ENCODE measurements at places on chromosomes 13 and 19. TPM values are rescaled to one million over a fixed set of nuclear protein-coding genes. Genes with fewer than 3 reads are reported as not detected.

AP1M2 gene
- not detected for total RNA-seq

NTN5 gene
- 0.50 TPM for total RNA-seq

DNA sequence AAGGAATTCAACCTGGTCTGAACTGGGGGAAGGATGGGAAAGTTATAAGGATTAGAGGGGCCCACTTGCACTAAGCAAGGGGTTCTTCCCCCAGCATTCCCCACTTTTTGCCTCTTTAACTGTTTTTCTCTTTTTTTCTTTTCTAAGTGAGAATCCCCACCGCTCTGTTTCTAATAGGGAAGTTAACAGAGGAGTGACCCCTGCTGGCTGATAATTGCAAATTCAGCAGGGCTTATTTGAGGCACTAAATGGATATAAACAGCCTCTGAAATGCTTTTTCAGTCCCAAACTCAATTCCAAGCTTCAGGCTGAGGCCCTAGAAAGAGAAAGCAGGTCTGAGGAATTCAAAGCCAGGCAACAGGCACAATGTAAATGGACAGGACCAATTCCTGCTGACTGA lies 38.2 kb upstream of the CEACAM21 start:
- no peak overlapping the region for H3K27ac ChIP-seq
- H3K4me1 ChIP-seq: peaks cover 6% of the 10 kb centered on the region
- H3K27me3 ChIP-seq: peaks cover 43% of the 10 kb centered on the region
- no peak overlapping the region for H3K4me3 ChIP-seq
- no peaks in the 10 kb centered on the region for H3K36me3 ChIP-seq
- DNase-seq: no peak

DNA sequence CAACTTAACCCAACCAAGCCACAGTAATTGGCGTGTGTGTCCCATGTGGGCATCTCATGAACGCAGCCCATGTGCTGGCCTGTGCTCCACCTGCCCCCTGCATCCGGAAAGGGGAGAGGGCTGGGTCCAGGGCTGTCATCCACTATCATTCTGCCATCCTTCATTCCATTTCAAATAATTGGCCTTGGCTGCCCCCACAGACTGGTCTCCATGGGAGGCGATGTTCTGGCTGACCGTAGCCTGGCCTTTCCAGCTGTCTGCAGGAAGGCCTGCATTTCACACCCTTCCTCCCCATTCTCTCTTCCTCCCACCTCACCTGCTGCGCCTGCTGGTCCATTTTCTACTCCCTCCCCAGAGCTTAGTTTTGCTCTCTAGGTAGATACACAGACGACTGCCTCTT lies 442.8 kb downstream of the COG6 start:
- no peaks in the 10 kb centered on the region for H3K27me3 ChIP-seq
- DNase-seq: no peak
- H3K4me1 ChIP-seq: peaks cover 8% of the 10 kb centered on the region

GRCh38 chr13:94390881-94391280 lies 88.6 kb downstream of the DCT start:
- peaks cover 6% of the 10 kb centered on the region for H3K4me1 ChIP-seq
- DNase-seq: no peak
- H3K4me3 ChIP-seq: no peak overlapping the region
- H3K27me3 ChIP-seq: no peaks in the 10 kb centered on the region
- no peaks in the 10 kb centered on the region for H3K36me3 ChIP-seq

DNA sequence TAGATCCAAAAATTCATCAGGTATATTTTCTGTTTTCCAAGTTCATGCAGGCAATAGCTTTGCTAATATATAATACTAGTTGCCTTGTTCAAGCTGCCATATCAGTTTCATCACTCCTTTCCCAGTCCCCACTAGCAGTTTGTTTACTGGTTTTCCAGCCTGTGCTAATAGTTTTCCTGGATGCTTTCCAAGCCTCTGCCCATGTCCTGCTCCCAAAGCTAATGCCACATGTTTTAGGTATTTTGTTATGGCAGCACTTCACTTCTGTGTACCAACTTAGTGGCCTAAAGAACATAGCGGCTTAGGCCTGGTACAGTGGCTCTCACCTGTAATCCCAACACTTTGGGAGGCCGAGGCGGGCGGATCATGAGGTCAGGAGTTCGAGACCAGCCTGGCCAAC lies 28.1 kb upstream of the ZNF527 start:
- DNase-seq: no peak
- H3K4me1 ChIP-seq: no peaks in the 10 kb centered on the region
- no peak overlapping the region for H3K4me3 ChIP-seq
- no peak overlapping the region for H3K27ac ChIP-seq
- peaks cover 34% of the 10 kb centered on the region for H3K36me3 ChIP-seq
- no peaks in the 10 kb centered on the region for H3K27me3 ChIP-seq

GRCh38 chr13:97953376-97953970 lies at the start of gene IPO5:
IPO5 (plus strand) TSS chr13:97953675; CDS start chr13:97976697, 23,022 bp downstream.
- H3K4me3 ChIP-seq: no peak within 1 kb of the TSS
- no peaks in the 10 kb centered on the region for H3K4me1 ChIP-seq
- H3K27me3 ChIP-seq: no peaks in the 10 kb centered on the region
- H3K27ac ChIP-seq: no peak within 1 kb of the TSS

GRCh38 chr13:50116430-50116973 lies 101.3 kb downstream of the KCNRG start:
- no peak overlapping the region for H3K4me3 ChIP-seq
- peaks cover 5% of the 10 kb centered on the region for H3K27me3 ChIP-seq
- H3K27ac ChIP-seq: no peak overlapping the region
- H3K4me1 ChIP-seq: no peaks in the 10 kb centered on the region
- H3K36me3 ChIP-seq: no peaks in the 10 kb centered on the region

DNA sequence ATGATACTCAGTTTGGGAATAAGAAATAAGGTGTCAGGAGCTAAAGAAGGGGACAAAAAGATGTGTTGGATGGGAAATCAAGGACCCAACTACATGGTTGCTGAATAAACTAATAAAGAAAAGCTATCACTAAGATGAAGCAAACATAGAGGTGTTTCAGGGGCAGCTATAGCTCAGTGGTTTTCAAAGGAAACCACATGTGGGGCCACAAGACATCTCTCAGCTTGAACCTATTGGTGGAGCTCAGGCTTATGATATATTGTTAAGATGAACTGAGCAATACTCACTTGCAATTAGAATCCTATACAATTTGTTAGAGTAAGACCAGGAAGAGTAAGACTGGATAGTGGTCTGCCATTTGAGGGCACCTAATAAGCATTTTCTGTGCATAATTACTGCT lies 45.1 kb upstream of the SPRY2 start:
- H3K4me3 ChIP-seq: no peak overlapping the region
- no peaks in the 10 kb centered on the region for H3K4me1 ChIP-seq
- no peak for DNase-seq
- no peaks in the 10 kb centered on the region for H3K27me3 ChIP-seq
- H3K36me3 ChIP-seq: peaks cover 5% of the 10 kb centered on the region
- no peak overlapping the region for H3K27ac ChIP-seq

DNA sequence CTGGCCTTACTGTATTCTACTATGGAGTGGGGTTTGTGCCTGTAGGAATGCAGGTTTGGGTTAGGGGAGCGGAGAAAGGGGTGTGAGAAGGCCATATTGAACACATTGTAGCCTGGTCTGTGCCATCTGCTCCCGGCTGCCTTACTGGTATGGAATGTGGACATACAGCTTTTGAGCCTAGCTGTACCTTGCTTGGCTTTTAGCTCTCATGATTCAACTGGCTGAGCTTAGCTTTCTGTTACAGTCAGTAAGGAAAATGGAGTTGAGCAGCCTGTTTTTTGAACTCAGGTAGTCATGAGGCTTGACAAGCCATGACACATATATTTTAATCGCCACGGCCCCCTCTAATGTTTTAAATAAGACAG lies 41.6 kb downstream of the ARHGAP35 start:
- no peaks in the 10 kb centered on the region for H3K36me3 ChIP-seq
- H3K4me1 ChIP-seq: peaks cover 51% of the 10 kb centered on the region
- DNase-seq: no peak
- no peak overlapping the region for H3K4me3 ChIP-seq

DNA sequence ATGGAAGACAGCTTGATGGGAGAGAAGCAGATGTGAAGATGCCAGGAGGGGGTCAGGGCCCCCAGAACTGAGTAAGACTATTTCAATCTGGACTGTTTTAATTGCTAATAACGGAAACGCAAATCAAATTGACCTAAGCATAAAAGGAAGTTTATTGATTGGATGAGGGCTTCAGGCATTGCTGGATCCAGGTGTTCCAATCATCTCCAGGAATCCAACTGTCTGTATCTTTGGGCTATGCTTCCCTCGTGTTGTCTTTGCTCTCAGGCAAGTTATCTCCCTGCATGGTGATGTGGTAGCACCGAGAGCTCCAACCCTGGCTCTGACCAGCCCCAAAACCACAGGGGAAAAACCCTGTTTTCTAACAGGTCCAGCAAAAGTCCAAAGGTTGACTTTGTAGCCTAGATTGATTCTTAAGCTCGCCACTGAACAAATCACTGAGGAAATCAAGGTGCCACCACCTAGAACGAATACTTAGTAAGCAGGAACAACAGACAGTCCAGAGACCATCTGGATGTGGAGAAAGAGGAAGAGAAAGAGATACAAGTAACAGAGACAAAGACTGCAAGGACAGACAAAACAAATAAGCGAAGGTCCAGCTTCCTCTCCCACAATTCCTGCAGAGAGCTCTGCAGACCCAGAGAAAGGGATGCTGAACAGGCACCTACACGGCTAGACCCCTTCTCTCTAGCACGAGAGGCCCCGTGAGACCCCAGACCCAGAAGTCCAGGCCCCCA lies 1.2 kb upstream of the C19orf81 start:
- no peak overlapping the region for H3K27ac ChIP-seq
- H3K27me3 ChIP-seq: peaks cover 23% of the 10 kb centered on the region
- no peaks in the 10 kb centered on the region for H3K36me3 ChIP-seq
- peaks cover 7% of the 10 kb centered on the region for H3K4me1 ChIP-seq
- H3K4me3 ChIP-seq: no peak overlapping the region

DNA sequence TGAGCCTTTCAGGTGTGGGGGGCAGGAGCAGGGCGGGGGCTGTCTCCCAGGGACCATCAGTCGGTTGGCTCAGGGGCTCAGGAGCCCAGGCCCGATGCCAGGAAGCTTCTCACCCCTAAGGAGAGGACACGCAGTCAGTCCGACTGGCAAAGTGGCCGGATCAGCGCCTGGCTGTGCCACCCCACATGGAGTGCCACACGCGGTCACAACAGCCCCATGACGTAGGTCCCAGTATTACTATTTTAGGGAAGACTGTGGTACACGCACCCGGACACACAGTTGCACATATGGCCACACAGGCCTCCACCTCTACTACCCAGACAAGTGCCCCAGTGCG lies 29.3 kb upstream of the GRTP1 start:
- H3K4me3 ChIP-seq: peak overlapping the region; percentile 92
- DNase-seq: no peak
- peaks cover 2% of the 10 kb centered on the region for H3K36me3 ChIP-seq
- peaks cover 5% of the 10 kb centered on the region for H3K4me1 ChIP-seq

DNA sequence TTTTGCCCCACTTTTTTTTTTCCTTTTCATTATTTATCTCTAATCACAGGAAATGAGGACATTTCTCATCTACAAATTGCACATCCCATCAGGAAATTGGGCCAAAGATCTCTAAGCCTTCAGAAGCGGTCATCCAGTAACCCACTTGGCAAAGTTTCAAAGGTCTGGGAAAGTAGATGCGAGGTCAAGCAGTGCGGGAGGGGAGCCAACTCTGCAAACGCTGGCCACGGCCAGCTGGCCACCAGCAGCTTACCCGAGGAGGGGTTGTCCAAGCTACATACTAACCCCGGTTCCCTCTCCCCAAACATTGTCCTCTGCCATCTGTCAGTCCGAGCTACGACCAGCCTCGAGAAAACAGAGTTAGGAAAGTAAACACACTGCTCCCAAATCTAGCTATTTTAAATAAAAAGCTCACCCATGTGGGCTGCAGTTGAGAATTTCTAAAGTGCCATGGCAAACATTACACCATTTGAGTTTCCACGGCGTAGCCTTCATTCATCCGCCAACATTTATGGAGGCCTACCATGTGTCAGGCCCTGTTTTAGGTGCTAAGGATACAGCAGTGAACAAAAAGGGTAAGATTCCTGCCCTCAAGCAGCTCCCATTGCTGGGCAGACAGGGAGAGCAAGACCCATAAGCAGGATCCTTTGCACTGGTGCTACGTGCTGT lies 11.5 kb downstream of the FFAR2 start:
- no peaks in the 10 kb centered on the region for H3K36me3 ChIP-seq
- DNase-seq: no peak
- H3K4me1 ChIP-seq: no peaks in the 10 kb centered on the region
- peaks cover 31% of the 10 kb centered on the region for H3K27me3 ChIP-seq

GRCh38 chr19:6108721-6109633 lies 1.3 kb downstream of the RFX2 start:
- peak overlapping the region; percentile 96 for H3K27ac ChIP-seq
- peaks cover 20% of the 10 kb centered on the region for H3K4me1 ChIP-seq
- H3K27me3 ChIP-seq: peaks cover 16% of the 10 kb centered on the region
- peak overlapping the region; percentile 94 for H3K4me3 ChIP-seq

DNA sequence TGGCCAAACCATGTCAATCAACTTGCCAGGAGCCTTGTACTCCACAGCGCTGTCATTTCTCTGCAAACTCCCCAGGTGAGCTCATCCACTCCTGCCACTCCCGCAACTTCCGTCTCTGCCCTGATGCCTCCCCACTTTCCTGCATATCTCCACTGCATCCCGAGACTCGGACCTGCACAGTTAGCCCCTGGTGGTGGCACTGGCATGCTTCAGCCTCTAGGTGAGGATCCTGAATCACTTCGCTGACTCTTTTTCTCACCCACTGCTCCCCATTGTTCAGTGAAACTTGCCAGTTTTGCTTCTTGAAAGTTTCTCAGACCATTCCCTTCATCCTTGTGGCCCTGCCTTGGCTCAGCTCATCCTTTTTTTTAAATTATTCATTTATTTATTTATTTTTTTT lies 3.4 kb upstream of the CTU1 start:
- peaks cover 16% of the 10 kb centered on the region for H3K4me1 ChIP-seq
- peaks cover 28% of the 10 kb centered on the region for H3K27me3 ChIP-seq
- H3K36me3 ChIP-seq: no peaks in the 10 kb centered on the region
- no peak overlapping the region for H3K27ac ChIP-seq

GRCh38 chr19:16799740-16800139 lies 29.5 kb upstream of the SIN3B start:
- no peak overlapping the region for H3K27ac ChIP-seq
- no peaks in the 10 kb centered on the region for H3K4me1 ChIP-seq
- no peak for DNase-seq
- H3K36me3 ChIP-seq: peaks cover 3% of the 10 kb centered on the region

DNA sequence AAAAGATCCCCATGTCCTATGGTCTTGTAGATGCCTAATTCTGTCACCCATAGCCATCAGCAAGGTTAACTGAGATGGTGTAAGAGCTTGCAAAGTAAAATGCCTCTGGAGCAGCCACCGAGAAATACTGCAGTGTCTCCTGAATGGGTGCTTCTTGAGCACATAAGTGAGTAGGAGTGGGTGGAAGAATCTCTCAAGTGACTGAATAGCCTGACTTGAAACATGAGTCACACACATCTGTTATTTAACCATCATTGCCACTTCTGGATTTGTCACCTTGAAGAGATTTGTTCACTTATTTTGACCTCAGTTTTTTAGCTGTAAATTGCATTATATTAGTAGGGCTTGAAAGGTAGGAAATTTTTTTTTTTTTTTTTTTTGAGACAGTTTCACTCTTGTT lies 2.3 kb downstream of the ZNF714 start:
- peaks cover 42% of the 10 kb centered on the region for H3K4me1 ChIP-seq
- peaks cover 20% of the 10 kb centered on the region for H3K36me3 ChIP-seq
- H3K27ac ChIP-seq: no peak overlapping the region
- peak overlapping the region; percentile 100 for H3K4me3 ChIP-seq
- no peaks in the 10 kb centered on the region for H3K27me3 ChIP-seq
